ENCODE measurements at places on chromosomes 1 and 21.

DNA sequence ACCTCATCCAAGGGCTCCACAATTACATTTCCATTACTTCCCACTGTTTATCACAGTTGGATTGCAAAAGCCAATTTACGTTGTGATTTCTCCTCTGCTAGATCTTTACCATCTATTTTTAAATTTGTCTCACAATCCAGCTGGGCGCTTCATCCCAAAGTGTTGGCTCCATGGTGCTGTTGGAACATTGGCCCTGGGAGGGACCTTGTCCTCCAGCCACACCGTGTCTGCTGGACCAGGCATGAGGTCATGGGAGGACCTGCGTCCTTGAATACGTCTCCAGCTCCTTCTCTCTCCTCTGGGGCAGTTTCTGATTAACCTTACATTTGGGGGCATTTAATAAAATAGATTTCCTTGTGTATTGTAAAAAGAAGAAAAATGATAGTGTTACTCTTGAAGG lies 125.4 kb downstream of the KCNJ6 start:
- DNase-seq, result no peak

GRCh38 chr1:33140153-33141149 lies 41.4 kb downstream of the TRIM62 start:
- DNase-seq, result no peak

- DNase-seq, result no peak
Measured at GRCh38 chr1:185438936-185439335, 121.9 kb upstream of the IVNS1ABP start.

- DNase-seq, result no peak
Measured at GRCh38 chr1:96522927-96523326, 198.7 kb upstream of the PTBP2 start.

DNA sequence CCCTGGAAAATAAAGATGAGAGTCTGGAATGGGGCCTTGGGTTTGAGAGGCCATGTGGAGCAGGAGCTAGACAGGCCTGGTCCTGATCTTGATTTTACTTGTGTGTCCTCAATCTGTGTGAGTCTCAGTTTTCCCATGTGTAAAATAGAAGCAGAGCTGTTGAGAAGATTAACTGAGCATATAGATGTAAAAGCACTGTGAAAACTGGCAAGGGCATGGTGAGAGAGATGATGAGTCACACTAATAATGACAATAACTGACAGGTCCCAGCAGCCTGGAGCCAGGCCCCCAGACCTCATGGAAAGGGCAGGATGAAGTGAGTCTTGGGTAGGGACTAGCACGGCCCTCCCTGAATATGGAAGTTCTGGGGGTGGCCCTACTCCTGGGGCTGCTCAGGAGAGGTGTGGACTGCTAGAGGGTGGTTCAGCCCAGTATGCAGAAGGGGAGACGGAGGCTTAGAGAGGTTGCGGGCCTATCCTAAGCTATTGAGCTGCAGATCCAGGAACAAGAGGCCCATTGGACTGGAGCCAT lies 2.8 kb upstream of the AHDC1 start:
- DNase-seq, result no peak

GRCh38 chr21:20729376-20729775 lies 268.8 kb upstream of the NCAM2 start:
- DNase-seq, result no peak

GRCh38 chr1:210800301-210800700 lies 333.6 kb downstream of the KCNH1 start:
- DNase-seq, result no peak

DNA sequence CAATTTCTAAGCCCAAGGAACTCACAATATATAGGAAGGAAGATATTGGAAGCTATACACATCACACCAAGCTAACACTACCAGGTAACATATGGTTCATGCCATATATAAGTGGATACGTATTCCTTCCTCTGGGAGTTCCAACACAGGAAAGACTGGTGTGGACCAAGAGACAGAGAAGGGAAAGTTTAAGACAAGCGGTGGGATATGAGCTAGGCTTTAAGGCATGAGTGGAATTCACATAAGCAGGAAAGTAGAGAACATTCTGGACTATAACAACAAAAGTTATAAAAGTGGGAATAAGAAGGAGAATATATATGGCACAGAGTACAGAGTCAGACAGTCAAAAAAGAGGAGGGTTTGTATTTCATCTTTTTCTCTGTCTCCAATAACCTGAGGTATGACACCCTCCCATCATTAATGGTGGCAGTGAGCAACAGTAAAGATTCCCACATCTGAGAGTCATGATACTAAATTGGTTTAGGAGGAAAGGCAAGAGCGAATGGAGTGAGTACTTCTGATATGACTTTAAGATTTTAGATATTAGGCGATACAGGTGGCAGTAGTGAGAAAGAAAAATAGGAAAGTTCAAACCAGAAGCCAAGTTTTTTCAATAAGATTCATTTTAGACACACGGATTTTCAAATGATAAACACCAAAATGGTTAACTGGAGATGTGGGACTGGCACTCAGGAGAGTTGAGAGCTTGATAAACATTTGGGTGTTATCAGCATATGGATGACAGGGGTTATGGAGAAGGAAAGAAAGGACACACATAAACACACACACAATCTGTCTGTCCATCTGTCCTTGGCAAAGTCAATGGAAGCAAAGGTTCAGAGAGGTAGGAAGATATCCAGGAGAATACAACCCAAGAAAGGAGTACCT lies 87.4 kb upstream of the TTC39A start:
- no peak for DNase-seq

GRCh38 chr1:218350035-218350525 lies 4.9 kb downstream of the TGFB2 start:
- no peak for DNase-seq

DNA sequence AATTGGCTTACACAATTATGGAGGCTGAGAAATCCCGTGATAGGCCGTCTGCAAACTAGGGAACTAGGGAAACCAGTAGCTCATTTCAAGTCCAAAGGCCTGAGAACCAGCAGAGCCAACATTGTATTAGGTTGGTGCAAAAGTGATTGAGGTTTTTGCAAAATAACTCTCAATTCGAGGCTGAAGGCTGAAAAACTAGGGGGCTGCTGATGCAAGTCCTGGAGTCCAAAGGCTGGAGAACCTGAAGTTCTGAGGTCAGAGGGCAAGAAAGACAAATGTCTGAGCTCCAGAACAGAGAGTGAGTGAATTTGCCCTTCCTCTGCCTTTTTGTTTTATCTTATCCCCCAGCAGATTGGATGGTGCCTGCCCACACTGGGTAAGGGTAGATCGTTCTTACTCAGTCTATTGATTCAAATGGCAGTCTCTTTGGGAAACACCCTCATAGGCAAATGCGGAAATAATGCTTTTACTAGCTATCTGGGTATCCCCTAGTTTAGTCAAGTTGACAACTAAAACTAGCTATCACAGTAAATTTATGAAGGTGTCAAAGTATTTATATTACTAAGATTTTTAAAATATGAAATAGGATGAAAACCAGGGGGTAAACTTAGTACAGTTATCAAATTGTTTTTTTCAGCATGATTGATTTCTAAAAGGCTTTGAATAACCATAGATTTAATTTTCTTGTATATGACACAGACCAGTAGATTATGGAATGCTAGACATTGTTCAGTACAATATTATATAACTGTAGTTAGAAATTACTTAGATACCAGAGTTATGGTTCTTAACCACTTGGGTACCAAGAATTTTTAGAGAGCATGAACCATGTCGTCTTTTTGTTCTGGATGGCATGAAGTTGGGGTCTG lies 15.4 kb downstream of the RABGAP1L start:
- no peak for DNase-seq

GRCh38 chr21:42319851-42320572 lies 4.8 kb upstream of the TFF3 start:
- DNase-seq, result no peak

GRCh38 chr1:60461925-60462595 lies 388.5 kb upstream of the C1orf87 start:
- DNase-seq, result no peak

DNA sequence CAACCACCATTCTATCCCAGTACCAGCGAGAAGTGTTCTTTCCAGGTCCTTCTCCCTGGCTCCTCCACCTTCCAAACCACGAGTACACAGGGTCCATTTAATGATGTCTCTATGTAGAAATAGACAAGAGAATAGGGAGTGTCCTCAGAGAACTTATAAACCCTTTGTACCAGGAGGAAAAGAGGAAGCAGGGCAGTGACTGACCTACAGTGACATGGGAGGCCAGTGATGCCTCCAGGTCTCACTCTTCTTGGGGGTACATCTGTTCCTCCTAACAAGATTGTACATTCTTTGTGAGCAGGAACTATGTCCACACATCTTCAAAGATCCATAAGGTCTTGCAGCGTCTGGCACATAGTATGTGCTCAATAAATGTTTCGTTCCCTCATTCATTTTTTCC lies 18.7 kb upstream of the FMOD start:
- DNase-seq, result no peak

DNA sequence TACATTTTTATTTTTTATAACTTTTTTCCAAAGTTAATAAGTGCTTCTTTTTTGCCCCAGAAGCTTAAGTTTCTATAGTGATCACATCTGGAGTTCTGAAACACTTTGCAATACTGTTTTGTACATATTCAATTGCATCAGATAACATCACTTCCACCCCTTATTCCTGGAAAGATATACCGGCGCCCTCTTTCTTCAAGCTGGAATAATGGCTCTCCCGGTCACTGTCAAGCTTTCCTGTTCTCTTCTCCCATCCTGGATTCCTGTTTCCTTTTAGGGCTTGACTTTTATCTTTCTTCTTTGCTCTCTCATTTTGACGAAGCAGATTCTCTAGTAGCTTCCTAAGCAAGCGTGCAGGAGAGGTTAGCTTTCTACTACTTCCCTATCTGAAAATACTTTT lies 1866.8 kb downstream of the MRPL39 start:
- no peak for DNase-seq

GRCh38 chr1:73160759-73161158 lies 878.4 kb upstream of the NEGR1 start:
- DNase-seq, result no peak

GRCh38 chr1:8627728-8628127 lies 189.7 kb downstream of the RERE start:
- DNase-seq, result no peak

GRCh38 chr1:60118085-60118484 lies 44.5 kb upstream of the C1orf87 start:
- DNase-seq, result no peak

GRCh38 chr1:100422065-100422464 lies 69.8 kb downstream of the CDC14A start:
- no peak for DNase-seq

GRCh38 chr21:42027822-42028765 lies 17.9 kb upstream of the ZBTB21 start:
- DNase-seq, result no peak

GRCh38 chr1:43493661-43494450 lies 36.8 kb upstream of the PTPRF start:
- no peak for DNase-seq

DNA sequence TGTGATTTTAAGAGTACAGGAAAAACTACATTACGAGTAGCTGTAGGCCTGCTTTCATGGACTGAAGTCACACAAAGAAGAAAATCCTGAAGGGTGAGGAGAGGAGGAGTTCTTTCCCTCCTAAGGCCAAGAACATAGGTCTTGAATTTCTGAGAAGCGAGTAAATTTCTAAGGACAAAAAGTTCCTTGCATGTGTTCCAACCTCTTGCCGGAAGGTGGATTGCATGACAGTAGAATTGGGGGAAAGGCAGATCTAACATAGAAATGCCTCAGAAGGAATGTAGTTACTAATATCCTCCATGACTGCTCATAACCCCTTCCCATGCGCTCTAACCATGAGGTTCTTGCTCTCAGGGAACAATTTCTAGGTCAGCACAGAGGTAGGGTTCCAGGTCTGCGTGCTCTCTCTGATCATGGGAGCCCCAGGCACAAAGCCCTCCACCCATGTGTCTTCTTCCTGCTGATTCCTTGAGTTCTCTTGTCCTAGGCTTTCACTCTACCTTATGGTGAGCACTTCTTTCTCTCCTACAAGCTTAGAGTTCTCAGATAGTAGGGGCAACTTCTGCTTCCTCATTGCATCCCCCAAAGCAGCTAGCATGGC lies 13.7 kb downstream of the CD2 start:
- DNase-seq, result no peak

DNA sequence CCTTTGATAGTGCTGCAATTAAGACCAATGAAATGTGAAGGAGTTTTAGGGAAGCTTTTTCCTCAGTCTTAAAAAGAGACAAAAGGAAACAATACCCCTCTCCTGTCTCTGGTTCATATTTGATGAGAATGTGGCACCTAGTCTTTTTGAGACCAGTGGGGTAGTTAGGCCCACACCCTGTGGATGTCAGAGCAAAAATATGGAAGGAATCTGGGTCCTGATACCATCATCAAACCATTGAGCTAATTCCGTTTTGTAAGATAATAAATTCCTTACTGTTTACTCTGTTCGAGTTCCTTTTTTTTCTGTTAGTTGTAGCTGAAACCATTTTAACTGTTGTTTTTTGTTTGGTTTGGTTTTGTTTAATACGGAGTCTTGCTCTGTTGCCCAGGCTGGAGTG lies 33.3 kb downstream of the PTPRC start:
- DNase-seq, result no peak

- no peak for DNase-seq
Measured at GRCh38 chr1:112312315-112312714, 83.7 kb upstream of the CTTNBP2NL start.

DNA sequence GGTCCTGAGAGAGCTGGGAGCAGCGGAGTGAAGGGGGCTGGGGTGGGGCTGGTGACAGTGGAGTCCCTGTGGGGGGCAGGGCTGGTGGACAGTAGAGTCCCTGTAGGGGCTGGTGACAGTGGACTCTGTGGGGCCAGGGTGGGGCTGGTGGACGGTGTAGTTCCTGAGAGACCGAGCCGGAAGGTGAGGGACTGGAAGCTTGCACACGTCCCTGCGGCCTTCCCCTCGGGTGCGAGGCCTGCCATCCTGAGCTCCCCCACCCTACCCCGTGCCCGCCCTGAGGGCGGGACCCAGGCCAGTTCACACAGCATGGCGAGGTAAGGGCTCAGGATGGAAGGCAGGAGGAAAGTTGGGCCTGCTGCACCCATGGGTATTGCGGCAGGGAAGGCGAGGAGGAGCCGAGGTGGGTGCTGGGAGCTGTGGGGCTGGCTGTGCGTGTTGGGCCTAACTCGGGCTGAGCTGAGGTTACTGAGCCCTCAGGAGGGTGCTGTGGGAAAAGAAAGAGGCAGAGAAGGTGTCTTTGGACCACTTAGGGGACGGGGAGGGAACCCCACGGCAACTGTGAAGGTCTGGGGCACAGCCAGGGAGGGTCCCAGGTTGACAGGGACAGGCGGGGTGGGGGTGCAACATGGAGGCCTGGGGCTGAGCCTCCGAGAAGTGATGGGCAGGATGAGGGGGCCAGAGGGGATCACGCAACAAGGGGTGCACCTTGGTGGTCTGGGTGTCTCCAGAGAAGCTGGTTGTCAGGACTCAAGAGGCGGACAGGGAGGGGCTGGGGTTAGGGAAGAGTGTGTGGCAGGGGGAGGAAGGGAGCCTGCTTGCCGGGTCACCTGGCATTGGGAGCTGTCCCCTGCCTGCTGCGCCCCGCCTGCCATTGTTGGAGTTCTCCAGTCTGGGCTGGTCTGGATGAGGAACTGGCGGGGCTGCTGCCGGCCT lies 60.8 kb downstream of the PRKCZ start:
- no peak for DNase-seq

DNA sequence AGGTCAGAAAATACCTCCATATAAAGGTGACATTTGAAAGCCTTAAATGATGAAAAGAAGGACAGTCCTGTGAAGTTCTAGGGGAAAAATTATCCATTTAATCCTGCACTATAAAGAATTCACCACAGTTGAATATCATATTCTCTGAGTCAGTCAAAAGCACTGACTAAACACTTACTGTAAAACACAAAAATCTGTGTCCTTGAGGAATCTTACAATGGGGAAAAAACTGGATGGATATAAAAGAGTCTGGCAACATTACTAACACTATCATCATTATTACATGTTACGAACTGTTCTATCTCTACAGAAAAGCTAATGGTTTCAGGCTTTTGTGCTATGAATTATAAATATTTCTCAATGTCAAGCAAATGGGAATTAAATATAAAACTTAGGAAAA lies 42.4 kb upstream of the HP1BP3 start:
- DNase-seq, result no peak
